ENCODE measurements at places on chromosomes 5 and 9.
A peak's percentile ranks its signal among the peaks of the same experiment; 100 is the strongest.

DNA sequence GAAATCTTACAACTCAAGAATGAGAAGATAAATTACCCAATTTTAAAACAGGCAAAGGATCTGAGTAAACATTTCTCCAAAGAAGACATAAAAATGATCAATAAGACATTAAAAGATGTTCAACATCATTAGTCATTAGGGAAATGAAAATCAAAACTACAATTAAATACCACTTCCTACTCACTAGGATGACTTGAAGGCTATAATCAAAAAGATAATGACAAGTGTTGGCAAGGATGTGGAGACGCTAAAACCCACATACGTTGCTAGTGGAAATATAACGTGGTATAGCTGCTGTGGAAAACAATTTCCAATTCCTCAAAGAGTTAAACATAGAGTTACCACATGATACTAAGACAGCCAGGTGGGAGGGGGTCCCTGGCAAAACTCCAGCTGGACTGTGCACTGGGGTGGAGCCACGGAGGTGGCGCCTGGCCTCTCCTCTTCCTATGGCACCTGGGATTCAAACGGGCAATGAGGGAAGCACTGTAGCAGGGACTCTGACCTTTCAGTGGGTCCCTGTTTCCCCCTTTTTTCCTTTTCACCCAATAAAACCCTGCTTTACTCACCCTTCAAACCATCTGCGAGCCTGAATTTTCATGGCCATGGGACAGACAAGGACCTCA is 5.9 kb downstream of the ARSB start:
- DNase-seq = no peak

- no peak for DNase-seq
Measured at GRCh38 chr9:70534471-70534870, 120.0 kb upstream of the KLF9 start.

DNA sequence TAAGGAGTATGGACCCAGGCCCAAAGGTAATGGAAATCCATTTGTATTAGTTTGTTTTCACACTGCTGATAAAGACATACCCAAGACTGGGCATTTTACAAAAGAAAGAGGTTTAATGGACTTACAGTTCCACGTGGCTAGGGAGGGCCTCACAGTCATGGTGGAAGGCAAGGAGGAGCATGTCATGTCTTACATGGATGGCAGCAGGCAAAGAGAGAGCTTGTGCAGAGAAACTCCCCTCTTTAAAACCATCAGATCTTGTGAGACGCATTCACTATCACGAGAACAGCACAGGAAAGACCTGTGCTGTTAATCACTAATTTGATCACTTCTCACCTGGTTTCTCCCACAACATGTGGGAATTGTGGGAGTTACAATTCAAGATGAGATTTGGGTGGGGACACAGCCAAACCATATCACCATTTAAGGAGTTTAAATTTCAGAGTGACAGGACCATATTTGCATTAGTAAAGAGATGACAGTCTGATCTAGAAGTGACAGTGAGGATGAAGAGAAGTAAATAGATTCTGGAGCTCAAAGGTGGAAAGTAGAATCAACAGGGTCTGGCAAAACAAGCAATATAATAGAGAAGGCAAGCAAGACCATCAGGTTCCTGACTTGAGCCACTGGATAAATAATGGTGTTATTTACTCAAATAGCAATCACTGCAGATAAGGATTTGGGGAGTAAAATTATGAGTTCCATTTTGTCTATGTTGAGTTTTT is 7.5 kb upstream of the FAM169A start:
- DNase-seq = no peak

GRCh38 chr9:95494022-95494415 is 22.8 kb downstream of the PTCH1 start:
- no peak for DNase-seq

GRCh38 chr9:126093771-126094170 is 232.9 kb upstream of the MVB12B start:
- DNase-seq = no peak

- DNase-seq = no peak
Measured at GRCh38 chr5:81058121-81058520, 98.0 kb downstream of the RASGRF2 start.

GRCh38 chr5:36876965-36877666 is 547 bp downstream of the NIPBL start:
- no peak for DNase-seq

DNA sequence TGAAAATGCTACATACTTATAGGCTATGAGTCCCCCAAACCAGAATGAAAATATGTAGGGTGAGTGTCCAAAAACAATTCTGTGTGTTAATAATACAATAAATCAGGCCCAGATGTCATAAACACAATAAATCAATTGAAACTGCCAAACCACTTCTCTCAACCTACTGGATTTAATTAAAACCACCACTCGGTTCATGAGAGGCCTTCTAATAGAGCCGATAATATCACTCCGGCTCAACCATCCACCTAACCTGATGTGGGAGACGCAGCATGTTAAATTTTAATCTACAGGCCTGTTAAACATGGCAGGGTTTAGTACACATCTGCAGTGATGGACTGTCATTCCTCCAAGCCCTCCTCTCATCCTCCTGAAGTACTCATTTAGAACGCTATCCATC is 734.5 kb upstream of the ZNF608 start:
- DNase-seq = no peak

DNA sequence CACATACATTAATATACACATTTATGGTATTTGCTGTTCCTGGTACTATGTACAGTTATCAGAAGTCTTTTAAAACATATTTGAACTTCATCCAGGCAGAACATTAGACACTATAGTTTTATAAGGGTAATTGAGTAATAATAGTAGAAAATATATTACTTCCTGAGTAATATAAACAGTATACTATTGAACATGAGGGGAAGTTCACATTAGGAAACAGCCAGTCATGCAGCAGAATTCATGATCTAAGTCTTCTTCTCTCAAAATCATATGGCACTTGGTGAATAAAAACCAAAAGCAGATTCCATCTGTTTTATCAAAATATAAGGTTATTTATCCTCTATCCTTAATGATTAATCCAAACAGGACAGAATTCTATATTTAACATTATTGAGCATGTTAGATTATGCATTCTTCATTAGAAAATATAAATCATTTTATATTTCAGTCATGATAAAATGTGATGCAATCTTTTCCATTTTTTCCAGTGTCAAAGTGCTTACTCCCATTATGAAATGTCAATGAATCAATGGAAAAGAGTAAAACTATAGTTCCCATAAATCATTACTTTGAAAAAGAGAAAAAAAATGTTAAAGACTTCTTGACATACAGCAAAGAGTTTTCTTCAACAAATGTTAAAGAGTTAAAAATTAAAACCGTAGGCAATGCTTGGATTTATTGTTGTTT is 584.3 kb upstream of the TUSC1 start:
- no peak for DNase-seq

DNA sequence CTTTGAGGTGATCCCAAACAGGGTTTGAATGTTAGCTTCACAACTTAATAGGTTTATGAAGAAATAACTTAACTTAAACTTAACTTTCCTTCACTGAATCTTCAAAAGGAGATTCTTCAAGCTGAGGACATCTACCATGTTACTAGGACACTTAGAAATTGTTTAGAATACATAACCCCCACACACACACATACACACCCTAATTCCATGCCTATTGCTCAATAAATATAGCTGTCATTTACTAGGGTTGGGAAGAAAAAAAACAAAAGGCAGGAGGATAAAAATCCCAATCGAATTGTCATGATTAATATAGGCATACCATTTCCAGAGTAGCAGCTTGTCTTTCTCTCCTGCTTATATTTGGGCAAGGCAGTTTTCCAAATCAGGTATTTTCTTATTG is 68.3 kb downstream of the ALDH1A1 start:
- DNase-seq = no peak

GRCh38 chr9:113609562-113610318 is 146.2 kb downstream of the RGS3 start:
- DNase-seq = no peak

GRCh38 chr5:31193591-31194467 is at the start of gene CDH6:
Gene CDH6 (plus strand): TSS chr5:31193686. CDS start chr5:31267474, 73,788 bp downstream.
- DNase-seq = no peak

DNA sequence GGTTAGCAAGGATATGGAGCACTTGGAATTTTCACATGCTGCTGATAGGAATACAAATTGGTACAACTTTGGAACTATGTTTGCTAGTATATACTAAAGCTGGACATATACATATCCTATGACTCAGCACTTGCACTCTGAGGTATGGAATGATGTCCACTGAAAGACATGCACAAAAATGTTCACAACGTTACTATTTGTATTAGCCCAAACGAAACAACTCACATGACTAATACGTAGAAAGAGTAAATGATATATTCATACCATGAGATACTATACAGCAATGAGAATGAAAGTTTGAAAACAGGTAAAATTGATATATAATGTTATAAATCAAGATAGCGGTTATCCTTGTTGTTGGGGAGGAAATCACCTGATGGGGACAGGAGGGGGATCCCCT is 45.5 kb upstream of the CDC42SE2 start:
- no peak for DNase-seq

- no peak for DNase-seq
Measured at GRCh38 chr5:177393206-177393765, 7.2 kb downstream of the PFN3 start.

DNA sequence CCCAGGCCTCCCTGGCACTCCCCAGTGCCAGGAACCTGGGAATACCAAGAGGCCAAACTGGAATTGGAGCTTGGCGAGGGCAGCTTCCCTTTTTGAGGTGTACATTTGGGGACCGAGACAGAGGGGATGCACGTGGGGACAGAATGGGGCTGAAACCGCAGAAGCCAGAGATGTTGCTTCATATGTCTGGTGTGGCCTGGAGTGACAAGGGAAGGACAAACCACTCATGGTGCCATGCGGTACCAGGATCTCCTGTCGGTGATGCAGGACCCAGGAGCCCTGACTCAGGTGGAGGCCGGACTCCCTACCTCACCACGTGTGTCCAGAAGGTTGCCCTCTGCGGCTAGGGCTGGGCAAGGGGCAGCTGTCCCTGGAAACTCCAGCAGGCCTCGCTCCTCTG is 4.0 kb upstream of the CSF2 start:
- no peak for DNase-seq

- no peak for DNase-seq
Measured at GRCh38 chr5:148884339-148885020, 58.1 kb downstream of the ADRB2 start.

GRCh38 chr5:32096891-32097595 is 77.1 kb downstream of the GOLPH3 start:
- peak; percentile 57 for DNase-seq

DNA sequence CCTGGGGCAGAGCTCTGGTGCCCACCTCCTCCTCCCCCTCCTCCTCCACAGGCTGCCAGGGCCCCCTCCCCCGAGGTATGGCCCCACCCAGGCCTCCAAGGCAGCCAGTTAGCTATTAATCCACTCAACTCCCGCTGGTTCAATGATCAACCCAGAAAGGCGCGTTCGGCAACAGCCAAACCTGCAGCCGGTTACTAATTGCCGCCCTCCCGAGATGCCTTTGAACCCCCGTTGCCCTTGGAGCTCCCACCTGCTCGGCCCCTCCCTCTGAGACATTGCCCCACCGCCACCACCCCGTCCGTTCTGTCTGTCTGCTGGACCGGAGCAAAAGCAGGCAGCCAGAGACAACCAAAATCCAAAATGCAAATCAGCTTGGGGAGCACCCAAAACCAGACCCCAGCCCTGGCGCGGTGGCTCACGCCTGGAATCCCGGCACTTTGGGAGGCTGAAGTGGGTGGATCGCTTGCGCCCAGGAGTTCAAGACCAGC is 25.8 kb downstream of the NOTCH1 start:
- DNase-seq = no peak

GRCh38 chr9:109471475-109472393 is 26.4 kb downstream of the PTPN3 start:
- no peak for DNase-seq

GRCh38 chr9:136529516-136530460 is 16.1 kb downstream of the NOTCH1 start:
- DNase-seq = no peak

GRCh38 chr9:16196206-16196605 is 643.4 kb downstream of the CCDC171 start:
- DNase-seq = no peak

- DNase-seq = no peak
Measured at GRCh38 chr5:79621056-79621455, 8.8 kb downstream of the TENT2 start.

- no peak for DNase-seq
Measured at GRCh38 chr5:66830636-66831035, 234.4 kb downstream of the MAST4 start.

DNA sequence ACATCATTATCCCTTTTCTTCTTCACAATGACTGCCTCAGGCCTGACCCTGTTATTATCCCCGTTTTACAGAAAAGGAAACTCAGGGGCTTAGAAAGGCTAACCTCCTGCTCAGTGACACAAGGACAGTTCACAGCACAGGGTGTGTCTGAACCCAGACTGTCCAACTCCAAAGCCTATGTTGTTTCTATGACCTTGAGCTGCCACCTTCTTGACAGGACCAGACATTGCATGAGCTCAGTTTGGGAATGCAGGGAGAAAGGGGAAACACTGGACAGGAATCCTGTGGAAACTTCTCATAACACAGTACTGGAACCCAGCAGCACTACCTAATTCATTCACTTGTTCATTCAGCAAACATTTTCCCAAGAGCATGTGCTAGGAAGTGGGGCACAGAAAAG is 472.8 kb downstream of the CDK5RAP2 start:
- no peak for DNase-seq

GRCh38 chr9:95422650-95423049 is 94.1 kb downstream of the PTCH1 start:
- DNase-seq = no peak

DNA sequence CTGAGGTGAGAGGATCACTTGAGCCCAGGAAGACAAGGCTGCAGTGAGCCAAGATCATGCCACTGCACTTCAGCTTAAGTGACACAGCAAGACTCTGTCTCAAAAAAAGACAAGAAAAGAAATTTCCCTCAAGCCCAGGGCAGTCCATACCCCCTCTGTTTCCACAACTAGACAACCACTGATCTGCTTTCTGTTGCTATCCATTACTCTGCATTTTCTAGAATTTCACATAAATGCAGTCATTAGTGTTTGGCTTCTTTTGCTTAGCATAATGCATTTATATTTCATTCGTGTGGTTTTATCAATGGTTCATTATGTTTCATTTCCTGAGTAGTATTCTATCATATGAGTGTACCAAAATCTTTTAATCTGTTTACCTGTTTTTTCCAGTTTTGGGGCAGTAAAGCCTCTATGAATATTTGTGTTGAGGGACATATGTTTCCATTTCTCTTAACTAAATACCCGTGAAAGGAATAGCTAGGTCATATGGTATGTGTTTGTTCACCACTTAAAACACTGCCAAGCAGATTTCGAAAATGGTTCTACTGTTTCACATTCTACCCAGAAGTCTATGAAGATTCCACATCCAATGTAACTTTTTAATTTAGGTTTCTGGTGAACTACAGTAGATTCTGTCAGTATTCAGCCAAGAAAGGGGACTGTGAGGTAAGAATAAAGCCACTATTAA is 271.8 kb downstream of the ZNF608 start:
- no peak for DNase-seq

GRCh38 chr5:74643111-74643562 is 2.6 kb upstream of the ENC1 start:
- DNase-seq = no peak
